ENCODE measurements at places on chromosomes 3 and 15.
A peak's percentile ranks its signal among the peaks of the same experiment; 100 is the strongest.

DNA sequence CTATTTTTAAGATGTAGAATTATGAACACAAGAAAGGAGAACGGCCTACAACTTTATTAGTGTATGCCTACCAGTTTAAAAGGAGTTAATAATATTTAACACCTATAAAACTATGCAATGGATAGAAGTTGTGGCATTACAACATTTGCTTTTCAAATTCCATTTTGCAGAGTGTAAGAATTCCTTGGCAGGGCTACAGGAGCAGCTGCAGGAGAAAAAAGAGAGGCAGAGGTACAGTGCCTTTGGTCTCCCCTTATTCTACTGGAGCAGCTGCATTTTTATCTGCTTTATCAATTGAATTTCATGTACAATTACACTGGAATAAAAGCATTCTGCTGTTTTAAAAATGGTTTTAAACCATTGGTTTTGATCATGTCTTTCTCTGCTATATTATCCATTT, 145.7 kb upstream of the KCNH8 start:
- no peak for DNase-seq

DNA sequence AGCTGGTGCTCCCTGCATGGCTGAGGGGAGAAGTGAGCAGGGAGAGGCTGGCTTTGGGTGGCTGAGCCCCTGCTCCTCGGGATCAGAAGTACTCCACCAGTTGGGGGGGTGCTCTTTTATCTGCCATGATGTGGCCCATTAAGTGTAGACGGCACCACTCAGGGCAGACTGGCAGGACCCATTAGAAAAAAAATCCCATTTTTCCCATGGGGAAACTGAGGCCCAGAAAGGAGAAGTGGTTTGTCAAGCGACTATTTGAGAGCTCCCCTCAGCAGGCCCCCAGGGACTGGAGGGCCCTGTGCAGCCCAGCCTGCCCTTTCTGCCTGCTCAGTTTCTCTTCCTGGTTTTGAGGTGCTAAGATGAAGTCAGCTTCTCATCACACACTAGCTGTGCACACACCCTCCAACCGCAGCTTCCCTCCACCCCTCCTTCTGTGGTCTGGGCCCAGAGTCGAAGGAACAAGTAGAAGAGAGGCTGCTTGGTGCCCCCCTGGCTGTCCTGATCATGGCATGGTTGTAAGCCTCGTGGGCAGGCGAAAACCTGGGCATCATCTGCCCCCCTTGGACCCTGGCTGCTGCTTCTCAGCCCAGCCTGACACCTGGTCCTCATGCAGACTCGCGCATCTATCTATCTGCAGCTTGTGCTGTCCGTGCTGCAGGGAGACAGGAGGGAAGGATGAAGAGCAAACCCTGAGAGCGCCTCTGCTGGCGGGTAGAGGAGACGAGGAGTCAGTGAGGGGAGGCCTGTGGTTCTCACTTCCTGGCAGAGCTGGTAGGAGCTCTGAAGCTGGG, 5.6 kb downstream of the CSK start:
- peak; percentile 70 for DNase-seq

GRCh38 chr3:13051581-13051980, 21.6 kb downstream of the IQSEC1 start:
- DNase-seq: no peak

DNA sequence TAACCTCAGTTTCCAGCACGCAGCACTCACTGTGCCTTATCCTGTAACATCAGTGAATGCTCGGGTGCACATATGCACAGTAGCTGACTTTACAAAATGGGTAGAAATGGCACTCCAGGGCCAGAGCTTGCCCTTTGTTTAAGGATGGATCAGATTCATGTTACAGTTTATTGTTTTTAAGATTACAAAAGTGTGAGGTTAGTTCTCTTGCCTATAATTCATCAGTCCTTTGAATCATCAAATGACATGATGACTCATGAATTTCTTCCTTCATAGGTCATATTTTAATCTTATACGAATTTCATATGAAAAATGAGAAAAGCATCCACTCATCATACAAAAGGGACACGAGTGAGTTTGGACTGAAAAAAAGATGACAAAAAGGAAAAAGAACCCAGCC, 545.3 kb downstream of the GBE1 start:
- DNase-seq: no peak

DNA sequence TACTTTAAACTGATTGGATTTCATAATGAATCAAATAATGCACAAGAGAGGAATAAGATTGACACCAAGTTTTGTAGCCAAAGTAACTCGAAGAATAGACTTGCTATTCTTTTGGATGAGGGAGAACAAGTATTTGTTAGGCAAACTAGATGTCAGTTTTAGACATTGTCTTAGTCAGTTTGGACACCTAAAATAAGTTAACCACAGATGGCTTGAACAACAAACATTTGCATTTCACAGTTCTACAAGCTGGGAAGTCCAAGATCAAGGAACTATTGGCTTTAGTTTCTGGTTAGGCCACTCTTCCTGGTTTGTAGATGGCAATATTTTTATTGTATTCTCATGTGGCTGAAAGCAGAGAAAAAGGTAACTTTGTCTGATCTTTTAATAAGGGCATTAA, 61.3 kb upstream of the OSTN start:
- DNase-seq: no peak

DNA sequence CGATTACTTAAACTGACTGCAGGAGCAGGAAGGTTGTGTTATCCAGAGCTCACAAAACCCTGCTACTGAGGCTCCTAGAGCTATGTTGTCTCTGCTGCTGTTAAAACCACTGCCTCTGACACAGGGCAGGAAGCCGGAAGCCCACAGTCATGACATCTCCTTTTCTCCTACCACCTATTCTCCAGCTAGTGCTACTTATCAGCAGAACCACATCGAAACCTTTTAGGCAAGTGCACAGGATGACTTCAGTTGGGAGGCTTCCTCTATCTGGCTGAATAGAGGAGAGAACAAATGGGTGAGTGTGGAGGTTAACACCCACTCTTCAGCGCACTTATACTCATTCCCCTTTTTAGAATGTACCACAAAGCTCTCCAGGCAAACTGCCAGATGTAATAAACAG, 638.0 kb downstream of the OTOL1 start:
- DNase-seq: no peak

DNA sequence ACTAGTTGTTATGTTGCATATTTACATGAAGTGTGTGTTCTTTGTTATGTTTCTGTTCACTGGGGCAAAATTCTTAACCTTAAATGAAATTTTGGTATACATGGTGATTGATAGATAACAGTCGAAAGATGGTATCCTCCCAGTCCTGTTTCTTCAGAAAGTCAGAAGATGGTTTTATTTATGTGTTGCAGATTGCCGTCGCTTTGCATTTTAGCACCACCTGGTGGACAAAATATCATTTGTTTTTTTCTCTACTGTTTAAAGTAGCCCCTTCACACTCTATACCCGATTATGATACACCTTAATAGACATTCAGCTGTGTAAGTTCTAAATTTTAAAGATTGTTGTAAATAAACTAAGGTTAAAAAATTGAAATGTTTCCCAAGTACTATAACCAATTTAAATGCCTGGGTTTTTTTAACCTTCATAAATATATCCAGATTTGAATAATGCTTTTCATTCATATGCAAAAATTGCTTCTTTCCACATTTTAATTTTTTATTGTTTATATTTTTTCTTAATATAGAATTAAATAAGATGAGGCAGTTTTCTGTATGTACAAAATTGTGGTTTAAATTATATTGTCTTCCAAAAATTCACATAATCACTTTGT, 152.2 kb downstream of the ALCAM start:
- DNase-seq: peak; percentile 24

DNA sequence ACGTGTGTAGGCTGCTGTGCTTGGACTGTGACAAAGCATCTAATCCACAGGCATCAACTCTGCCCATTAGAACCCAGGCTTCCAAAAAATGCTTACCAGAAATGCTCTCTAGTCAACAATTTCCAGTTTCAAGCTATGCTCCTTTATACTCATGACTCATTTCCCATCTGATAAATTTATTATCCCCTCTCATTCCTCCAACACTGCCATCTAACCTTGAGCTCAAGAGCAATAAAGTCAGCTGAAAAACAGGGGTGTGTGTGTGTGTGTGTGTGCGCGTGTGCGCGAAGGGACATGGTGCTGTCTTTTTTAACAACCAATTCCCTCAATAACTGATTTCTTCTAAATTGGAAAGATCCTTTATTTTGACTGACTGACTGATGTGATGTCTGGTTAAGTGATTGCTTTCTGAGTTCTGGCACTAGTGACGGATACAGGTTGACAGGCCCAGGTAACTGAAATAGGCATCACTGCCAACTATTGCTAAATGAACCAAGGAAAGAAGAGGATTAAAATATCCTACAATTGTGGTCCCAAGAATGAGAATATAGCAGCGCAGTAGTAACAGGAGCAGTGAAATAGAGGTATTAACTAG, 405.5 kb downstream of the ZNF385D start:
- no peak for DNase-seq

- DNase-seq: no peak
These were observed 14.9 kb upstream of the DNAAF4 start for GRCh38 chr15:55522742-55523450.

DNA sequence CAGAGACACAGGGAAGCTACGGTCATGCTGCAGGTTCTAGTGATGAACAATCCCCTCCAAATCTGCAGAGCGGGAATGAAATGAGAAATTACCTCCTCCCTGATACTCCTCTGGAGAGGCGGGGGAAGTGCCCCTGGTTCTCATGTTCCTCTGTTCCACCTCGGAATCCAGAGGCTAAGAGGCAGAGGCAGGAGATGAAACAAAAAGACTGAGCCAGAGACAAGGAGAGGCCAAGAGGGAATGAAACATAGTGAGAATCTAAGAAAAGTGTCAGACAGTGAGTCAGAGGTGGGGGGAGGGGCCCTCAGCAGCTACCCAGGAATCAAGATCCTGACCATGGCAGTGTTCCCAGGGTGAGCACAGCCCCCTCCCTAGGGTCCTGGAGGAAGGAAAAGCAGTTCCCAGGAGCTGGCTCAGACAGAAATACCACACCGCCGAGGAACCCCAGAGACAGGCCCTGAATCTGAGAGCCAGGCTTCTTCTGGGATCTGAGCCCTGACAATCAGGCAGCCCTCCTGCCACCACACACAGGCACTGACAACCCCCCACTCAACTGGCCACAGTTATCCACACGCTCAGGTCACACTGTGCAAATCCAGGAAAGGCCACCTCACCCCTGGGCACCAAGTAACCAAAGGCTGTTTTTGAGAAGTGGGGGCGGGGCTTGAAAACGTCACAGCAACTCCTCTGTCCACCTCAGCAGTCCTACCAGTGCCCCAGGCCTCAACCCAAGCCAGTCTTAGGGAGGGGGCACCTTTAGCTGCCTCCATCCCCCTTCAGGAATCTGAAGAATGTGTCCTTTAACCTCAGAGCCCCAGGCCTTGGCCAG, 2.4 kb downstream of the CSRNP1 start:
- peak; percentile 62 for DNase-seq

GRCh38 chr3:195580744-195581443, 2.8 kb downstream of the APOD start:
- DNase-seq: no peak

DNA sequence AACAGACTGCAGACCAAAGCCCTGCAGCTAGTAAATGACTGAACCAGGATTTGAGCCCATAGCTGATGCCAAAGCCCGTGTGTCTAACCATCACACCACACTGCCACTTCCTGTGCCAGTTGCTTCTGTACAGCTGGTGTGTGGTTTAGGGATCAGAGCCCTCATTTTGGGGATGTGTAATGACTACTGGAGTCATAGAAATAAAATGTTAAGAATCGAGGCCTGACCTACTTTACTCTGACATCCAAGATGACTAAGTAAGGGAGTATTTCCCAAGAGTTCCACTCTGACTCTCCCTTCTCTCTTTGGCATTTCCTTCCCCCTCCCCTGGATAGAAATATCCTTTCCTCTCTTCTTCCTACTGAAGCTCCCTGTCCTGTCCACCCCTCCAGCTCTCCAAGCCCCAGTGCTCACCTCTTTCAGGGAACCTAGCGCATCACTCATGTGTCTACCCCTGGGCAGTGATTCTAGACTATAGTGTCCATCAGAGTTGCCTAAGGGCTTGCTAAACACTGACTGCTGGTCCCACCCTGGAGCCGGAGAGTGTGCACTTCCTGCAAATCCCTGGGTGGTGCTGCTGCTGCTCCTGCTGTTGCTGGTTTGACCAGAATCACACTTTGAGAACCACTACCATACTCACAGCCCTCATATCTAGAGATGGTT, 53.8 kb downstream of the MGLL start:
- DNase-seq: no peak

DNA sequence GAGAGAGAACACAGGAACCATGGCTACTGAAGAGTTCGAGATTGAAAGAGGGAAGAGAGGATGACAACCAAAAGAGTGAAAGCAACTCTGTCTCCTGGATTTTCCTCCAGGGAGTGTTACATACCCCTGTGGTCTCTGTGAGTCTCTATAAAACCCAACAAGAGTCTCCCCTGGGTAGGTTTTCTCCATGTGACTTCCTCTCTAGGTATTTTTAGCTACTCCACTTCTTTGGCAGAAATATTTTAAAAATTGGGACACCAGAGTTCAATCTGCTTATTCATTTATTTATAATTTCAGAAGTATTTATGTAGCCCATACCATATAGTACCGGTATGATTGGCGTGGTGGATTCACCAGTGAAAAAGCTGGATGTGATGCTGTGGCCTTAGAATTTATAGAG, 671.7 kb upstream of the NR2F2 start:
- DNase-seq: no peak

- no peak for DNase-seq
These were observed 27.7 kb upstream of the SIAH2 start for GRCh38 chr3:150790629-150791028.

- no peak for DNase-seq
These were observed 117.9 kb upstream of the PHLDB2 start for GRCh38 chr3:111741181-111741580.

DNA sequence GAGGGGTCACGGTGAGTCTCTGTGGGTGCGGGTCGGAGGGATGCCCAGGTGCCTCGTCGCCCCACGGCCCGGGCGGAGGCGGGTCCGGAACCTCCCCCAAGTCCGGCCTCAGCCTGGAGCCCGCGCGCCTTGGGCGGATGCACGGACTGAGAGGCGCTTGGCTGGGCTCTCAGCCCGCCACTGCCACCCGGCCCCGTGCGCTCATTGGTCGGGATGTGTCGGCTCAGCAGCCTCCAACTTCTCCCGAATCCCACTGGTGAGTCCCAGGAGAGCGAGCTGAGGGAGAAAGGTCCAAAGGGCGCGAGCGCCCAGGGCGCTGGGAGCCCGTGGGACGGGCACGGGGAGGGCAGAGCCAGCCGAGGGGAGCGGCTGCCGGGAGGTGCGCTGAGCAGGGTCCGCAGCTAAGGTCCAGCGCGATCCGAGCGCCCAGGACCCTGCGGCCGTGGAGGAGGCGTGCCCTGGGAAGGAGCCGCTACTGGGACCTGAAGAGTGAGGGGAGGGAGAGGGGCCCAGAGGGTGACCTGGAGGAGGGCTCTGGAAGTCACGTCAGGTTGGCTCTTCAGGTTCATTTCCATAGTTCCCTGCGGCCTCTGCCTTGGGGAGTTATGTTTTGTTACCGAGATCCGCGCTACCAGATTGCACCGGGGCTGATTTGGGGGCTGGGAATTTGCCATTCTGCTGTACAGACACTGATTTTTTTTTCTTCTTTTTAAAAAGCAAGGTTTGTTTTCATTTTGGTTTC, at the start of gene MME:
Gene MME (plus strand): TSS at position 574 of the 742 bp plus-strand sequence. CDS start 3,849 bp downstream, outside the sequence.
- peak; percentile 18 for DNase-seq

Data from K562 (cell line).